Hepatic stellate cell (primary cell): ENCODE measurements at places on chromosomes 11 and 22.

DNA sequence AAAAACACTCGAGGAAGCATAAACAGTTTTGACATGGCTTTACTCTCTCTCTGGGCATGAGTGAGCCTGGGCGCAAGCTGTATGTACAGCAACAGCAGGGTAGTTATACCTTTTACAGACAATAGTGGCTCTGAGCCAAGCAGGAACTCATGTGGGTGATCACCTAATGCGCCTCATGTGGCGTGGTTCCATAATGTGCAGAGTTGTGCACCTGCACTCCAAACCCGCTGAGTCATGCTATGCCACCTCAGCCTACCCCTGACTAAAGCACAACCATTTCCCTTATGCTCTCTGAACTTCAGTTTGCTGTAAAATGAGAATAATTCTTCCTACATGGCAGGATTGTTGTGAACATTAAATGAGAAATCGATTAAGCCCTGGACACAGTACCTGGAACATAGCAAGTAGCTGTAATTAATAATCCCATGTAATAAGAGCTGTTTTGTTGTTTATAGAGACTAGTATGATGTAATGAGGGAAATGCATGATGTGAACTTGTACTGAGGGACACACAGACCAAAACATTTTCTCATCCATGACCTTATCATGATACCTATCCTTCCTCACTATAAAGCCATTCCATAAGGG lies 71.6 kb downstream of the CCDC34 start:
- DNase-seq = no peak

DNA sequence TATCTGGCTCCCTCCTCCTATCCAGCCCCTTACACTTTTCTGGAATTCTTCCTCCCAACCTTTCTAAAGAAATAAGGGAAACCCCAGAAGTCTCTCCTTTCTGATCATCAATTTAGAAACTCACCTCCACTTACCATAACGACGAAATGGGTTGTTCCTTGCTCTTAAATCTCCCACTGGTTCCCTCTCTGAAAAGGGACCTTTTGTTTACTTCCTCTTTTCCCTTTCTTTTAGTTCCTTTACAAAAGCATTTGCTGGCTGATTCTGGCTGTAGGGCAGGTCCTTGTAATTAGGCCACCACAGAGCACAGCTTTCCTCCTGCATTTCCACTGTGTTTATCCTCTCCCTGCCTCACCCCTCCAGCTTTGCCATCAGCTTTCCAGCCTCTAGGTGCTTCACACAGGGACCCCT lies 12.0 kb downstream of the JAML start:
- DNase-seq = no peak

DNA sequence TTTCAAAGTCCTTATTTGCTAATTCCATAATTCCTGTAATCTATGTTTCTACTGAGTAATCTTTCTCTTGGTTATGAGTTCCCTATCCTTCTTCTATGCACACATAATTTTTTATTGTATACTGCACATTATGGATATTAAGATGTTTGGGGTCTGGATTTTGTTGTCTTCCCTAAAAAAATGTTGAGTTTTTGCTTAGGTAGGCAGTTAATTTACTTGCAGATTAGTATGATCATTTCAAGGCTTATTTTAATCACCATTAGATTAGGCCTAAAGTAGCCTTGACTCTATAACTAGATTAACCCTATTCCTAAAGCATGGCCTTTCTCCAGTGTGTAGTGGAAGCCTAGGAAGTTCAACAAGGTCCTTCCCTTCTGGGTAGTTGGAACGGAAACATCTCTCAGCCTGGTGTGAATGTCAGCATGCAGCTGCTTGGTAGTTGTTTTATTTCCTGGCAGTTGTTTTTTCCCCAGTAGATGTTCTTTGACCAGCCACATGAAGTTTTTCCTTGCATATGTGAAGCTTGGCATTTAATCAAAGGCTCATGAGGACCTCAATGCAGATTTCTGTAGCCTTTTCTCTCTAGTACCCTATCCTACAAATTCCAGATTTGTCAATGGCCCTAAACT lies 419.3 kb upstream of the NARS2 start:
- no peak for DNase-seq

DNA sequence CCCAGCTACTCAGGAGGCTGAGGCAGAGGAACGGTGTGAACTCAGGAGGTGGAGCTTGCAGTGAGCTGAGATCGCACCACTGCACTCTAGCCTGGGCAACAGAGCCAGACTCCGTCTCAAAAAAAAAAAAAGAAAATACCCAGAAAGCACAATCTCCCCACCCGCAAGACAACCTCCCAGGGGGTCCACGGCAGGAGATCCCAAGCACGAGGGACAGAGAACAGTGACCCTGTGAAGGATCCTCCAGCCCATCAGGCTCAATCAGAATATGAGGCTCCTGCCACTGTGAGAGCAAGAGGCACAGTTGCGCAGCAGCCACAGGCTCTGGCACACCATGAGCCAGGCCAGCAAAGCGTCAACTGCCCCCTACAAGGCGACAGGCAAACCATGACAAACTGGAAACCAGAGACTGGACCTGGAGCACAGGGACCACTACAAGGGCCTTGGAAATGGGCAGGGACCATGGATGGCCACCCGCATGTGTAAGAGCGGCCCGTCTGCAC lies 164.8 kb upstream of the GRK3 start:
- DNase-seq = no peak

DNA sequence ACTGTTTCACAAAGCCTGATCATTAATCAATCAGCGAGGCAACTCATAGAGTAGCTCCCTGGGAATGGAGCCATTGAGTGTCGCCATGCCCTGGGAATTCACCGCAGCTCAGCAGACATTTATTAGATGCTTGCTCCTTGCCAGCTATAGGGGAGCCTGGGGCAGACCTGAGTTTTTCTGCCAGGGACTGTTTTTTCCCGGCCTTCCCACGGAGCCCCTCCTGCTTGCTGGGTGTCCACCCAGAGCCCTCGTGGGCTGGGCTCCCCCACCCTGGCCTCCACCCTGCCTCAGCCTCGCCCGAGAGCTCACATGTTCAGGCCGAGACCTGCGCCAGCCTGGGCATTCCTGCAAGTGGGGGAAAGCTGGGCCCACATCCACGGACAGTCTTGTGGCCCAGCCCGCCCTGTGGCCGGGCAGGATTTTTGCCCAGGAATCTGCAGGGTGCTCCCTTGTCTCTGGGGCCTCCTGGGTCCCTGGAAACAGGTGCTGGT lies 64.9 kb downstream of the SMIM38 start:
- no peak for DNase-seq

GRCh38 chr22:36435516-36436415 lies 45.7 kb downstream of the TXN2 start:
- no peak for DNase-seq

GRCh38 chr22:20816559-20816958 lies 42.1 kb downstream of the PI4KA start:
- DNase-seq = no peak

DNA sequence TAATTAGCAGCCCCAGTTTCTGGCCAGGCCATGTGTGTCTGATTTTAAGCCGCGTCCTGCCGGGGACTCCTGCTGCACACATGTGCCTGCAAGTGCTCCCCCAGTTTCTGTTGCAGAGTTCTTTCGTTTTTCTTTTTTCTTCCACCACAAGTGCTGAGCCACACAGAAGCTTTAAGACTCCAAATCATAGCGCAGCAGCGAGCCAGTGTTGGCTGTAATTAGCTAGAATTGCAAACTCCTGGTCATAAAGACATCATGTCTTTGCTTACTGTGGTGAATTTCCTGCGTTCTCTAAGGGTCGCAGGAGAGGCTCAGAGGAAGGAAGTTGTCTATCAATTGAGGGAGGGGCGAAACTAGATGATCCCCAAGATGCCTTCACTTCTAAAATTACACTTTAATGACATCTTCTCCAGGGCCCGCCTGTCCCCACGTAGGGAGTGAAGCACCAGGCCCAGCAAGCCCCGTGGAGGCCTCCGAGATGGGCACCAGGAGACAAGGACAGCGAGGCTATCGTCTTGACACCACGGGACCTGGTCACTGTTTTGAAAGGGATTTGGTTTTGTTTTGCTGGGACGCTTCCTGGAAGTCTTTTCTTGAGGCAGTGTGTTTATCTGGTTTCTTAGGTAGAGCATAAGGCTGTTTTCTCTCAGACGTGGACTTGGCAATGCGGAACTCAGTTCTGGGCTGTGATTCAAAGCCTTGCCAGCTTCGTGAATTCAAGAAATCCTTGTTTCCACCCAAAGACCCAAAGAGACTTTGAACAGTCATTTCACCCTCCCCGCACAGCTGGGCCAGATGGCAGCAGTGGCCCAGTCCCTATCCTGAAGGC lies 71.8 kb downstream of the UBASH3B start:
- no peak for DNase-seq
